ENCODE measurements at places on chromosomes 1 and 21.

DNA sequence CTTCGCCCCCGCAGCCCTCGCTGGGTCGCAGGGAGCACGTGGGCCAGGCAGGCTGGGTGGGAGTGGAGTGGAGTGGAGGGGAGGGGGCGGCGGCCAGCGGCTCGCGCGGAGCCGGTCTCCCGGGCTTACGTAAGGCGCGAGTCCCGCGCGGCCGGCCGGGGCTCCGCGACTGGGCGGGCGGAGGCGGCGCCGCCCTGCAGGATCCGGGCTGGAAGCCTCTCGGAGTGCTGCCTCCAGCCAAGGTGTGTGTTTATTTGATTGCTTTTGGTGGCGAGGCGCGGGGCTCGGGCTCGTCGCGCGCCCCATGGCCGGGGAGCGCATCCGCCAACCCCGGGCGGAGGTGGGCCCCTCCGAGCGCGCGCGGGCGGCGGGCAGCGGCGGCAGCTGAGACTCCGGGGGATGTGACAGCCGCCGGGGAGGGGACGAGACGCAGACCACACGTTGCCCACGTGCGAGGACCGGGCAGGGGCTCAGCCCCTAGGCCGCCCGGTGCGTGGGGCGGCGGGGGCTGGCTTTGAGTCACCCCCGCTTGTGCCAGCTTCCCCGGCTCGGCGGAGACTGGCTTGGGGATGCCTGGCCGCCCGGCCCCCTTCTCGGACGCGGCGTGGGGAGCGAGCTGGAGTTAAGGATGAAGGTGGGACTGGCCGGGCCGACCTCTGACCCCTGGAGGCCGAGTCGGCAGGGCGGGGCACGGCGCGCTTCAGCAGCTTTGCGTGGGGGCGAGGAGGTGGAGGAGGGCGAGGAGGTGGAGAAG lies 402 bp upstream of the AK4 start:
- peak; percentile 6 for DNase-seq

- DNase-seq, result no peak
Measured at GRCh38 chr1:21879928-21880618, 57.0 kb downstream of the HSPG2 start.

DNA sequence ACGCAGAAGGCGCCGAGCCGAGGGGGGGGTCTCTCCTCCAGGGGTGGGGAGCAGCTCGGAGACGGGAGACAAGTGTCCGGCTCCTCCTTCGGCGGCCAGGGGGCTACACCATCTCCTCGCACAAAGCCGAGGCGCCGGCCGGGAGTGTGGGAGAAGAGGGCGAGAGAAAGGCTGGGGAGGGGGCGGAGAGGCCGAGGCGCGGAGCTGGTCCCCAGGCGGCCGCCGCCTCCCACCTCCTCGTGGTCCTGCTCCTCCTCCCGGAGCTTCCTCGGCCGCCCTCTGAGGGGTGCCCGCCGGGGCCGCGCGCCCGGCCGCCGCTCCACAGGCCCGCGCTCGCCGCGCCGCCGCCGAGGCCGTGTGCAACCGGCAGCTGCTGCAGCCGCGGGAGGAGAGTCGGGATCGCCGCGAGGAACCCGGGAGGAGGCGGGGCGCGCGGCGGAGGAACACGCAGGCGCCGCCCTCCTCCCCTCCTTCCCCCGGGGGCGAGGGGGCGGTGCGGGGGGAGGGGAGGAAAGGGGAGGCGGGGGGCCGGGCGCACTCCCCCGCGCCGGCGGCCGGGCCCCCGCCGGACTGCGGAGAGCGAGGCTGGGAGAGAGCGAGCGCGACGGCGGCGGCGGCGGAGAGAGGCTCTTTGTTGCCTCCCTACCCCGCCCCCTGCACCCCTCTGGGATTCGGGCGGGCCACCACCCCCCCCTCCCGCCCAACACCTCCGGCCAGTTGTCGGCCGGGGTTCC lies at the start of gene ENAH:
ENAH (minus strand) TSS at position 395 of the 734 bp plus-strand sequence. CDS start 433 bp downstream, outside the sequence.
- DNase-seq, result no peak

GRCh38 chr21:36035381-36035791 lies 24.9 kb downstream of the SETD4 start:
- no peak for DNase-seq

DNA sequence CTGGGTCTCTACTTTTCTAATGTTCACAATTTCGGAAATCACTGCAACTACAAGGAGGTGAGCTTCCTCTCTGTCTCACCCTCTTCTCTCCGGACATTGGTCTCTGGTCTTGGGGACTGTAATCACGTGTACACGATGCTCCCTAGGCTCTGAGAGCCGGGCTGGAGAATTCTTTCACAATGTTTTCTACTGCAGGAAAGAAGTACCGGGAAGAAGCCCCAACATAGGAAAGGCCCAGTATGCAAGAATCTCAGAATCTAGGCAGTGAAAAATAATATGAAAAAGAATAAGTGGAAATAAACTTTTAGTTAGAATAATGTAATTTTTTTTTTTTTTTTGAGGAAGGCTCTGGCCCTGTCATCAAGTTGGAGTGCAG lies 13.5 kb upstream of the HJV start:
- no peak for DNase-seq
